GM06990 (cell line): ENCODE measurements at places on chromosomes 4 and X.

DNA sequence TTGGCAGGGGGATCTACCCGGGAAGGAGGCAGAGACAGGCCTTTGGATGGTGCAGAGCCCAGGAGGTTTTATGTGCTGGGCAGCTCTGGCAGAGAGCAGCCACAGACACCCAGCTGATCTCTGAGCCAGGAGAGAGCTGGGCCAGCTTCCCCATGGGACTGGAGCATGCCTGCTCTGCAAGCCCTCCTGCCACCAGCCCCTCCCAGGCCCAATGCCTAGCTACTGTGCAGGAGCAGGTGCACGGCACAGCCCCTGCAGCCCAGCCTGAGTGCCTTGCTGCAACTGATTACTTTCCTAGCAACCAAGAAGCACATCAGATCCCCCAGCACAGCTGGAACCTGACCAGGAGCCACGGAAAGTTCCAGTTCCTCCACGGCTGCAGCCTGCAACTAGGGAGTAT is 57.8 kb upstream of the BEND2 start:
- DNase-seq: no peak

- no peak for DNase-seq
Observed at GRCh38 chr4:100146756-100147155, 43.5 kb downstream of the DDIT4L start.

DNA sequence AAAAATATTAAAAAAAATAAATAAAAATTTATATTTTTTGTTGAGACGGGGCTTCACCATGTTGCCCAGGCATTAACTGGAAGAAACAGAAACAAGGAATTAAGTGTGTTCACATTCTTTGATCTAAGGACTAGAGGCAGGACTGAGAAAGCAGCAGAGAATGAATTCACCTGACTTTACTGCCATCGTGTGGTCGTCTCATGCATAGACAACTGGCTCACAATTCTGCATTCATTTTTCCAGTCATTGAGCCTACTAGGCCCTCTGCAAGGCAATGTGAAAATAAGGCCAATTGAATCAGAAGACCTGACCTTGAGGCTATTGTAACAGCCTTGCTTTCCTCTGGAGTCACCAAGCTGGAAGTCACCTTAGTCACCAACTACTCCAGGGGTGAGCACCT is 37.4 kb downstream of the LHFPL1 start:
- DNase-seq: peak; percentile 50

DNA sequence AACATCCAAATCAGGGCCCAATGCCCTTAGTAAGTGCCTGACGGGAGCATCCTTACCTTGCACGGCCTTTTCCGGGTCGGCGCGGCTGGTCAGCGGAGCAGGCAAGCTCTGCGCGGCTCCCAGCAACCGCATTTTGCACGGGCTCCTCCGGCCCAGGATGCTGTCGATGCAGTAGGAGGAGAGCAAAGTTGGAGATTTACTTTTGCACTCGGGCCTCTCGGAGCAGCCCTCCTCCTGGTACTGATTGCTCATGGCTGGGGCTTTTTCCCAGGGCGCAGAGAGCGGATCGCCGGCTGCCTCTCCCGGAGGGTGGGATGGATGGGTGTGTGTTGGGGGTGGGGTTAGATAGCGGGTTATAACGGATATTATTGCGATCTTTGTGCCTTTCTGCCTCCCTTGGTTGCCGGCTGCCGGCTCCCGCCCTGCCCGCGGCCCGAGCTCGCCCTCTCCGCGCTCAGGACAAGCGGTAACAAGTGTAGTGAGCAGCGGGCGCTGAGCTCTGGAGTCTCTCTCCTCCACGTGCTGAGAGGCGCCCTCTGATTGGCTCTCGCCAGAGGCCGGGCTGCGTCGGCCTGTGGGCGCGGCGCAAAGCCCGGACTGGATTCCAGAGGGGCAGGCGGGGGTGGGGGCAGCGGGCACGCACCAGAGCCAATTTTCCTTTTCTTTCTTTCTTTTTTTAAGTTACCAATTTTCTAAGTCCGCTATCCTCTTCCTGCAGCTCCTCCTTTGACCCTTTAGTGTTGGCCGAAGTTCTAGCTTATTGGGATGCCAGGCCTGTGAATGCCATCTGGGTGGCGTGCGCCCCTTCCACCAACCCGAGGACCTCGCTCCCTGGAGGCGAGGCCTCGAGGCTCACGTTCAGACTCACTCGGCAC is at the start of gene ARX:
Gene ARX, minus strand, starts transcription at position 480 of the 875 bp plus-strand sequence. Its CDS starts 228 bp downstream, at position 252.
- DNase-seq: peak; percentile 37

- DNase-seq: no peak
Observed at GRCh38 chr4:82005158-82005557, 368.6 kb downstream of the HNRNPD start.

GRCh38 chr4:182449186-182449929 is 206.2 kb downstream of the TENM3 start:
- DNase-seq: no peak

- DNase-seq: no peak
Observed at GRCh38 chr4:8910100-8910821, 38.6 kb upstream of the HMX1 start.

GRCh38 chr4:61277785-61278760 is 77.9 kb downstream of the ADGRL3 start:
- DNase-seq: no peak

- DNase-seq: no peak
Observed at GRCh38 chrX:125940985-125941384, 225.1 kb downstream of the DCAF12L2 start.

DNA sequence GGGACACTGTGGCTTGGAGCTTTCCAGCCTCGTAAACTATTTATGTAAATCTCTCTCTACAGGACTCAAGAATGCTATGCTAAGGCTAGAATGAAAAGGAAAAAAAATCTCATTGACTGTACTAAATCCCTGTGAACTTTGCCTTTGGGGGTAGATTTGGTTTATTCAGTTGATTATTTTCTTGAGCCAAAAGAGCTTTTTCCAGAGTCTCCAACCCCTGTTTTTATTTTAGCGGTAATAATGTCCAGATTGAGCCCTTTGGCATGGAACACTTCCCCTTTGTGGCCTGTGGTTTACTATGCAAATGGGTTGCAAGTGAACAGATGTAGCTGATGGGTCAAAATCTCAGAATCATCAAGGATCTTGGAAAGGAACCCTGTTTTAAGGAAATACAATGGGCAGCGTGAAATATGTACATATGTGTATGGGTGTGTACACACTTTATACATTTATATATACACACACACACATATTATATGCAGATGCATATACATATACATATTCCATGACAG is 72.9 kb downstream of the FAM9B start:
- DNase-seq: no peak

DNA sequence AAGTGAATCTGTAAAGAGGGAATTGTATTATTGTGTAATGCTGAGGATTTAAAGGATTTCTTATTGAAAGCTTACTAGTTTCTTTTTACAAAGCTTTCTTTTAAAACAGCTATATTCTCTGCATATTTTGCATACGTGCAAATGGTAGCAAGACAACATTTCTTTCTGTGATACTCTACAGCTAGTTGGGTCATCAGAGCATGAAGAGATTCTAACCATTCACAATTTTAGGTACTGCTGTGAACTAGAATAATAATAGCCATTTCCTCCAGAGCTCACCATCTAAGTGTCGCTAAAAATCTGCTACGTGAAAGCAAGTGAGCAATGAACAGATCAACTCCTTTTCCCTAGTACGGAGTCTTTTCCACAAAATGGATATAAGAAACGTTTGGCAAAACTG is 37.3 kb downstream of the ARHGAP6 start:
- DNase-seq: no peak
